Retina (tissue), 1 donor: ENCODE measurements at places on chromosomes 4 and X.

DNA sequence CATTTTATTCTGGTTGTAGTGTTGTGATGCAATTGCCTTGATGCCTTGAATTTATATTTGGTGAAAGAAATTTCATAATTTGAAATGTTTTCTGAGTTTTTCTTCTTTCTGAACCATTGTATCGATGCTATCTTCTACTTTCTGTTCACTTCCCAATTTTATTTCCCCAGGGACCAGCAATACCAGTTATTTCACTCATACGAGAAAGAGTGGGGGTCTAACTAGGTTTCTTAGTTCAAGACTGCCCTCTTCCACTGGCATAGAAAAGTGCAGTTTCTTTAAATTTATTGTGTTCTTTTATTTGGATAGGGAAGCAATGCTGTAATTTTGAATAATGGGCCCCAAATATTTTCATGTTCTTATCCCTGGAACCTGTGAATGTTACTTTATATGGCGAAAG is 544.0 kb upstream of the ADGRL3 start:
- DNase-seq = no peak

DNA sequence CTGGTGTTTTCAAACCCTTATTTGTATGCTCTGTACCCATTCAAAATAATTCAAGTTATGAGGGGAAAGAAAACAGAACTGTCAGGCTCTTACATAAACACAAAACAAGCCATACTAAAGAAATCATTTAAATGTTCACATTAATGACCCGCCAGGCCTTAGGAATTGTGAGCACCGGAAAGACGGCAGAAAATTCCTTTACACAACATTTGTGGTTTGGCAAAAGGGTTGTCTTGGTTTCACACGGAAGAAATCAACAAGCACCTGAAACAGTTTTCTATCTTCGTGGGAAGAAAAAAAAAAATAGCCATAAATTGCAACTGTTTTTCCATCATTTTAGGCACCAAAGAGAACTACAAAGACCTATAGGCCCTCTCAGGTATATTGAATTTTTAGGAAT is 188.5 kb upstream of the FTHL17 start:
- no peak for DNase-seq

- DNase-seq = no peak
Measured at GRCh38 chr4:36426741-36427140, 145.3 kb downstream of the DTHD1 start.

GRCh38 chr4:161869511-161869910 is 294.3 kb downstream of the FSTL5 start:
- no peak for DNase-seq

- no peak for DNase-seq
Measured at GRCh38 chrX:43743100-43743822, 87.2 kb downstream of the MAOA start.

DNA sequence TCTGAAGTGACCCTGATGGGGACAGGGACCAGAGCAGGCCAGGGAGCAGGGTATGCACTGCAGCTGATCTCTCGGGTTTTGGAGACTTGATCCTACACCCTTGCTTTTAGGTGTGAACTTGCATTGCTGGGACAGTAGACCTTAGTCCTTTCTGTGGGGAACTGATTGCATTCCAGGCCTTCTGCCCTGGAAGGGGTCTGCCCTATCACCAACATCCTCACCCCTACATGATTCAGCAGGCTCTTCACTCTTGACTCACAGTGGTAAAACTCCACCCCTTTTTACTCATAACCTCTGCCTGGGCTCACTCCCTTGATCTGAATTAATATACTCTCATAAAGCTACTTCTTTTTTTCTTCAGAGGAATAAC is 6.6 kb upstream of the DDX60L start:
- no peak for DNase-seq

GRCh38 chr4:74202062-74202586 is 44.2 kb downstream of the MTHFD2L start:
- no peak for DNase-seq

DNA sequence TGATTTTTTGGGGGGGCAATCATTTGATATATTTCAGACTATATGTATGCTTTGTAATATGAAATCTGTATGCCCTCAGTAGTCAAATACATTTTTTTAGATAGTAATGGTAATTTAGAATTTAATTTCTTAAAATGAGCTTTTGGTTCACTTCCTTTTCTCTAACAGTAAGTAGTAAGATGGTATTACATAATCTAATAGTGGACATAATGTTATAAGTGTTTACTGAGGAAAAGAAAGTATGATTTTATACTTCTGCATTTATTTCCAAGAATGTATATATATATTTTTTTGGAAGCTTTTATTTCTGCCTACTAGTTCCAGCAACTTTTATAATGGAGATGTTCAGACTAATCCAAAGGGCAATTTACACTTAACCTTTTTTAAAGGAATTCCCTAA is 1450.7 kb upstream of the TENM3 start:
- DNase-seq = no peak

DNA sequence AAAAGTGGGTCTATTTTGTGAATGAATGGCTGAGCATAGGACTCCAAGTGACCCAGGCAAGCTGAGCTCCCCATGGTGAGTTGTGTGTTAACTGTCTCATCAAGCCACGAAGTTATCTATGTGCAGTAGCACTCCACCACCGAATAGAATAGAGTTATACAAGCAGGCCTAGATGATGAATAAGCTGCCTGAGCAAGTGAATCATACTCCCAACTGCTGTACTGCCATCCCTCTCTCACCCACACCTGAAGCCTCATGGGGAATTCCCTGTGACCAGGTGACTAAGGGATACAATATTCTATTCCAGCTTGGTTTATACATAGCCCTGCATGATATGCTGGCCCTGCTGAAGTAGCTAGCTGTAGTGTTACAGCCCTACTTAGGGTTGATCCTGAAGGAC is 38.7 kb downstream of the KDM5C start:
- DNase-seq = no peak

DNA sequence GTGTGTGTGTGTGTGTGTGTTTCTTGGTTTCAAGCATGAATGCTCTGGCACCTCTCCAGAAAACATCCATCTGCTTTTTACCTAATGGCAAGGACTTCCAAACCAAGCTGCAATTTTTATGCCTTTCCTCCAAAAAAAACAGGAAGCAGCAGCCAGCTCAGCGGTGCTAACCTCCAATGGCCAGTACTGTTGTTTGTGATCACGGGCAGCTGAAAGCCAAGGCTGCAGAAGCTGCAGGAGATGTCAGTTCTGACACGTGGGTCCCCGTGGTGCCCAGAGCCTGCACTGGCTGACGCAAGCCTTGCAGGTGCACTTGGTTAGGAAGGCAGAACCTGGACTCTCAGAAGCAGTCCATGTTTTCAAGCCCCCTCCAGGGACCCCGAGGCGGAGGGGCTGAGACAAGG is 313.6 kb upstream of the DDX53 start:
- DNase-seq = peak; percentile 58
